ENCODE measurements at places on chromosomes 2 and 18.

DNA sequence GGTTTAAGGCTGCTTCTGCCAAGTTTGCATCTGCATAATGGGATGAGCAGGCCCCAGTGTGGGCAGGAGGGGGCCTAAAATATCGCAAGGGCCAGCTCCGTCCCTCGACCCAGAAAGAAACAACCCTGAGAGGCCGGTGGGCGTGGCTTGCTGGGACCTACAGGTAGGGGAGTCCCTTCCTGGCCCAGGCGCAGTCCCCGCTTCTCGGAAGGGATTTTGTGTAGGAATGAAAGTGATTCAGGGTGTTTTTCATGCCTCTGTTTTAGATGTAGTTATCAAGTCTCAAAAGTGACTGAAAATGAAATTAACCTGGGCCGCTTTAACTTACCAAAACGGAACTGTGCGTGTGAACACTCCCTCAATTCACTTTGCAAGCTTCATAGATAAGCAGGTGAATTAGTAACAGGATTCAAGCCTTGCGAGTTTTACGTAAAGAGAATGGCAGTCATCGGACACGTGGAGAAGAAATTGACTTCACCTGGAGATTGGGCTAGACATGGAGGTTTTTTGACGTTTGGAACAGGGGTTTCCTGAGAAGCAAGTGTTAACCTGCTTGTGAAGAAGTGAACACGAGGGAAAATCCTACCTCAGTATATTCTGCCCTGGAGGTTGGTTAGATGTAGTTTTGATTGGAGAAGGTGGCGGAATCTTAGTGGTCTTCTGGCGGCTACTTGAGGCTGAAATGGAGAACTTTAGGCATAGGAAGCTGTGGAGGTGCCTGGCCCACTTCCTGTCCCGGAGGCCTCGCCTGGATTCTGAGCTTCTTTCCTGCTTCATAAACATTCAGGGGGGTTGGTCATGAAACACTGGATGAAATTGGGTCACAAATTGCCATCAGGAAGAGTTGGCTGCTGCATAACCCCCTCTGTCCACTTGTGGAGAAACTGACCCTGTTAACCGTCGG lies 1.7 kb downstream of the NCK2 start:
- DNase-seq = peak; percentile 90

DNA sequence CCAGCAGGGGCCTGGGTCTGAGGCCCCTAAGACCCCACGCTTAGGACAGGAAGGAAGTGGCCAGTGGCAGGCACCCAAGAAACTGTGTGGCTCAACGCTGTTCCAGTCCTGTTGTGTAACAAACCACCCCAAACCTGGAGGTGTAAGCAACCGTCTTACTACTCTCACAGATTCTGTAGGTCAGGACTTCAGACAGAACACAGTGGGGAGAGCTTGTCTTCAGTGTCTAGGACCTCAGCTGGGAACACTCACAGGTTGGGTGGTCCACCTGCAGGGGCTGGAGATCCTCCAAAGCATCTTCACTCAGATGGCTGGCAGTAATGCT lies 123.0 kb downstream of the KLHL29 start:
- DNase-seq = no peak

DNA sequence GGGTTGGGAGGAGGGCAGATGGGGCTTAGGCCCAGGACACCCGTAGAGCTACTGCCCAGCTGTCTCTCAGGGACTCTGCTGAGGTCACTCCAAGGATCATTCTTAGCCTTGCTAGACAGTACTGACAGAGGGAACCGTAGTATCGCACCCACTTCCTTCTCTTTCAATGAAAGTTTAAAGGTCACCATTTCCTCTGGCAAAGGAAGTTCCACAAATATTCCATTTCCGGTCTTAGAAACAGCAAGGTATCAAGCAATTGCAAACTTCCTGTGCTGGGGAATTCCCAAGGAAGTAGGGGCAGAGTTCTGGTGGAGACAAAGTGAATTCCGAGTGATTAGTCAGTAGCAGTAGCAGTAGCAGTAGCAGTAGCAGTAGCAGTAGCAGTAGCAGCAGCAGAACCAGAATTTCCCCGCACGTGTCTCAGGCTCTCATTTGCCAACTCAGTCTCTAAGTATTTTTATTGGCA lies 24.7 kb downstream of the IL1B start:
- DNase-seq = no peak

- DNase-seq = no peak
Measured at GRCh38 chr2:11625671-11626070, 44.3 kb downstream of the NTSR2 start.

DNA sequence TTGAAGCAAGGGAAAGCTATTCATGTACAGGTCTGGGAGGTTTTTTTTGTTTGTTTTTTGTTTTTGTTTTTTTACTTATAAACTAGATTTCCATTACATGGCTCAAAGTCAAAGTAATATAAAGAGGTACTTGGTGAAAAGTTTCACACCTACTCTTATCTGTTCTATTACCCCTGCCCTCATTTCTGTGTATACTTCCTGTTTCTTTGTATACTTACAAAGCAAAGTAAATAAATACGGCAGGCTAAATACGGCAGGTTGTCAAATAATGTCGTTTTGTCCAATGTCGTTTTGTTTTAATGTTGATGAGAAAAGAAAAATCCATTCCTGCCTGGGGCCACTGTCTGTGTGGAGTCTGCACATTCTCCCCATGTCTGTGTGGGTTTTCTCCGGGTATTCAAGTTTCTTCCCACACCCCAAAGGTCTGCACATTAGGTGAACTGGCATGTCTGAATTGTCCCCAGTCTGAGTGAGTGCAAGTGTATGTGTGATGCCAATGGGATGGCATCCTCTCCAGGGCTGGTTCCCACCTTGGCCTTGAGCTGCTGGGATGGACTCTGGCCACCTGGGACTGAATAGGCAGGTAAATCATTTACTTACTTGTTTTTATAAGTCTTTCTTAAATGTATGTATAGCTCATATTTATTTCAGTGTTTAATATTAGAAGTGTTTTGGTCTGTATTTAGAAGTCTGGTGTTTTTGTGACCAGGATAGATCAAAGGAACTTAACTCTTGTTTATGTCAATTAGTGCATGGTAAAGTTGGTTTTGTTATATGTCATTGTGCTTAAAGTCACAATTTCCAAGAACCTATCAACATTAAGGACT lies 13.4 kb downstream of the STAMBP start:
- no peak for DNase-seq

- DNase-seq = no peak
Measured at GRCh38 chr2:227608561-227609338, 5.9 kb downstream of the SCYGR3 start.

DNA sequence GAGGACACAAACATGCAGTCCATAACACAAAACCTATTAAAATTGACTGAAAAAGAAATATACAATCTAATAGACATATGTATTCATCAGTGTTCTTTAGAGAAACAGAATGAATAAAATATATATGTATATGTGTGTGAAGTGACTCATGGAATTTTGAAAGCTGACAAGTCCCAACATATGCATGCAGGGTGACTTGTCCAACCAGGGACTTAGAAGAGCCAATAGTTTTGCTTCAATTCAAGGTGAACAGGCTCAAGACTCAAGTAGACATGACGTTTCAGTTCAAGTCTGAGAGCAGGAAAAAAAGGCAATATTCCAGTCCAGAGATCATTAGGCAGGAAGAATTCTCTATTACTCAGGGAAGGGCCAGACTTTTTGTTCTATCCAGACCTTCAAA lies 271.2 kb upstream of the SETBP1 start:
- DNase-seq = no peak

GRCh38 chr18:62531078-62531477 lies 8.3 kb downstream of the ZCCHC2 start:
- DNase-seq = no peak

GRCh38 chr2:164868563-164869419 lies 27.2 kb upstream of the COBLL1 start:
- no peak for DNase-seq

GRCh38 chr18:76480913-76481312 lies 14.1 kb downstream of the ZNF516 start:
- DNase-seq = no peak

DNA sequence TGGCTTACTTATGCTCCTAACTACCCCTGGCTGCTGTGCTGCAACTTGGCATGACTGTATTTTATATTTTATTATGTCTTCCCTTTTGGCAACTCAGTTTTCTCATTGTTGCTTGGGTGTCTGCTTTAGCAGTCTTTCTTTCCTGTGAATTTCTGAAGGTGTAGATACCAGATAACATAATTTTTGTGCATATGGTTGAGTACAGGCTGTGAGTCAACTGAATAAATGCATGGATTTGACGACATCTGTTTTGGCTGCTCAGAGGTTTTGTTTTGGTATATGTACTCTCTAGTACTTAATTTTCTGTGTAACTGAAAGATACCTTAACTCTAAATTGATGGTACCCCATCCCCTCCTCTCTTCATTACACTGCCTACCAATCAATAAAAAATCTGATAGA lies 303.1 kb downstream of the PTPRM start:
- no peak for DNase-seq

- no peak for DNase-seq
Measured at GRCh38 chr2:72604468-72604867, 221.4 kb downstream of the EXOC6B start.

DNA sequence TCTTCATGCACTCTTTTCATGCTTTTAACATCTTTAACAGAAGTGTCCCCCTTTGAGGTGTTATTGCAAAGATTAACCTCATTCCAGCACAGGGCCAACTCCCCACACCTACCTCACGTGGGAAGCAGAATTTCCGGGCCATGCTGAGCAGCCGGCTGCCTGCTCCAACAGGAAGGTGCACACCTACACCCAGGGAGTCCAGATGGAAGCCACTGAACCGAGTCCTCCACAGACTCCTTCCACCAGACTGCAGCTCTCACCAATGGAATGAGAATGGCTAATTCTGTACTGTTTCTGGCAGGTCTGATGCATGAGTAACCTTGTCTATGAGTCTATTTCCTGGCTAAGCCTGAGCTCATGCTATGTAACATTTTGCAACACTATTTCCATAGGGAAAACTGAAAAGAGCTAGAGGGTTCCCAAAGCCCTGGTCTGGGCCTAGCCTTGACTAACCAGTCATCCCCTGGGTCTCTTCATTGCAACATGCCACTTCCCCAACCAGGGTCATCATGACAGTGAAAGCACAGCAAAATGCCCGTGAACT lies 11.0 kb downstream of the ERFE start:
- DNase-seq = no peak

DNA sequence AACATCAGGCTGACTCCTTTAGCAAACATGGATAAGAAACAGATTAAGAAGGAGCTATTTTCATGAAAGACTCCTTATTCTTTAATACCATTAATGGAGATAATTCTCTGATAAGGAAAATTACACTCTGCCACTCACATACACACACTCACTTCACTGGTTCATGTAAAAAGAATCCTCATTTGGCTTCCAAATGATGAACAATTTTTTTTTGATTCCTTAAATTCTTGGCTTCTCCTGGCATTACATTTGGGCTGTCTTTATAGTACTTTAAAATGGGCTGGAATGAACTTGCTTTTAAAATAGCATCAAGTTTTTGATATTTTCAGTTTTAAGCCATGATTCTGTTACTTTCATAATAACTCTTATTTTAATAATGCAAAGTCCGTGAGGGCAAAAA lies 328.6 kb downstream of the SLC8A1 start:
- DNase-seq = no peak

- DNase-seq = no peak
Measured at GRCh38 chr2:209470-209869, 54.4 kb downstream of the SH3YL1 start.

- DNase-seq = no peak
Measured at GRCh38 chr2:98937906-98938305, 1.9 kb upstream of the CRACDL start.

DNA sequence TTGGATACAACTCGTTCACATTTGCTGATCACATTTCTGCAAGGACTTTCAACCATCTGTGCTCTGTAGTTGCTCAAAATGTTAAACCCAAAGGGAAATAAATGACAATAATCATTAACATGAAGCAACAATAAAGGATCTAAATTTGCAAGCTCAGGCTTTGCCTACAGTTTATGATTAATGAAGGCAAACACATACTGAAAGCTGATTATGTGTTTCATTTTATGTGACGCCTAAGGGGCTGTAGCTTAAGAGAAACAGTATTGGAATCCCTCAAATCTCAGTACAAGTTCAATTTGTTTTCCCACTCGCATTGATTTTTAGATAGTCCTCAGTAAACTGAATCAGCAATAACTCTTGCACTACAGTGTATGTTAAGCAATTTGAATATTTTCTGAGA lies 160.3 kb upstream of the FSIP2 start:
- DNase-seq = no peak

- no peak for DNase-seq
Measured at GRCh38 chr2:46267616-46268015, 29.6 kb upstream of the EPAS1 start.

GRCh38 chr2:202035941-202036372 lies 2.3 kb downstream of the FZD7 start:
- no peak for DNase-seq

GRCh38 chr2:73830871-73831401 lies 2.2 kb downstream of the STAMBP start:
- DNase-seq = peak; percentile 22

GRCh38 chr2:74573747-74574562 lies 19.4 kb downstream of the DOK1 start:
- no peak for DNase-seq

GRCh38 chr2:191521608-191522208 lies 156.2 kb upstream of the NABP1 start:
- no peak for DNase-seq

DNA sequence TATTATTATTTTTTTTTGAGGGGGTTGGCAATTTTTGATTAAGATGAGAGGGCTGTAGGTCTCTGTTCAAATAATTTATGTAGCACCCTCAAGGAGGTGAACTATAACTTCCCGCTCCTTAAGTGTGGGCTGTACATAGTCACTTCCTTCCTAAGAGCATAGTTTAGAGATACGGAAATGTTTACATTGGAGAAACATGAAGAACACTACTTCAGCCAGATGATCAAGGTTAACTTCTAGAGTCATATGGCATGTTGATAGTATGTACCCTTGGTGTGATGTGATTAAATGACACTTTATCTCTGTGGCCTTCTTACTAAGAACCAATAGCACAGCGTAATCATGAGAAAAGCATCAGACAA lies 93.7 kb downstream of the MIB1 start:
- no peak for DNase-seq

DNA sequence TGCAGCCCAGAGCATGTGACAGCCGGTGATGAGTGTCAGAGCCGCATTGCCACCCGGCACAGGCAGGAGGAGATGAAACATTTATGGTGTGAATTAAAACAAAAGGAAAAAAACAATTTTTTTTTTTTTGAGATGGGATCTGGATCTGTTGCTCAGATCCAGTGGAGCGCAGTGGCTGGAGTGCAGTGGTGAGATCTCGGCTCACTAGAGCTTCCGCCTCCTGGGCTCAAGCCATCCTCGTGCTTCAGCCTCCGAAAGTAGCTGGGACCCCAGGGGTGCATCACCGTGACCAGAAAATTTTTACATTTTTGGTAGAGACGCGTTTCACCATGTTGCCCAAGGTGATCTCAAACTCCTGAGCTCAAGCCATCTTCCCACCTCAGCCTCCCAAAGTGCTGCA lies 182.1 kb upstream of the SALL3 start:
- DNase-seq = peak; percentile 30

GRCh38 chr18:45755934-45756333 lies 32.0 kb downstream of the SLC14A1 start:
- DNase-seq = no peak

DNA sequence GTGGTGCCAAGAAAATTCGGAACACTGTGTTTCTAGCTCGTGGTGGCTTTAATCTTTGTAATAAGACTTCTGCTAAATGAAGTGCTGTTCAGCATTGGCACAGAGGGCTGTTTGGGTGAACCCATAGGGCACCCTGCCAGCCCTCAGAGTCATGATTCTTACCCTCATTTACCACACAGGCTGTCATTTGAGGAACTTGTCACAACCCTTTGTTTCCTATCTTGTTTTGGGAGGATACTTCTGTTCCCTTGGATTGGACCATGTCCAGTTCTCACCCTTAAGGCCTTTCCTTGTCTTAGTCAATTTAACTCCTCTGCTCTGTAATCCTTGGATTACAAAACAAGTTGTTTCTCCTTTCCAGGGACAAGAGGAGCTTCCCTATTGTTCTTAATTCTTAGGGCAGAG lies 225.7 kb downstream of the MTX2 start:
- DNase-seq = no peak

Data from activated naive CD4-positive, alpha-beta T cell treated with anti-CD3 and anti-CD28 coated beads, Interleukin-2, amount 50 U/mL, for 72 hours (primary cell).